ENCODE measurements at places on chromosomes 12 and 14.

GRCh38 chr14:88599326-88599725, 36.5 kb downstream of the ZC3H14 start:
- DNase-seq, result no peak

DNA sequence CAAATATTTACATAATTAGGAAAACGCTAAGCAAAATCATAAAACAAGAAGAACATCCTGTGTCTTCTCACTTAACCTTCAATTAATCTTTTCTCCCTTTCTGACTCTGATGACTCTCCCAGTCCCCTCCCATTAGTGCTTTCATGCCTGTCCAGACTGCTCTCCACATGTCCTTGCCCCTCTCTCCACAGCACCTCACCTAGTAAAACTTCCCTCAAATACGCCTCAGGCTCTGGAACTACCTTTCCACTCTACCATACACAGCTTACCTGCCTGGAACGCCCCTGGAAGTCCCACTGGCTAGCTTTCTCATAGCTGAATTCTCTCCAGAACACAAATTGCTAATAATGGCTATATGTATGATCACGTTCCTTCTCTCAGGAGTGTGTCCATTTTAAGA, 44.7 kb downstream of the SLC5A8 start:
- DNase-seq, result no peak

DNA sequence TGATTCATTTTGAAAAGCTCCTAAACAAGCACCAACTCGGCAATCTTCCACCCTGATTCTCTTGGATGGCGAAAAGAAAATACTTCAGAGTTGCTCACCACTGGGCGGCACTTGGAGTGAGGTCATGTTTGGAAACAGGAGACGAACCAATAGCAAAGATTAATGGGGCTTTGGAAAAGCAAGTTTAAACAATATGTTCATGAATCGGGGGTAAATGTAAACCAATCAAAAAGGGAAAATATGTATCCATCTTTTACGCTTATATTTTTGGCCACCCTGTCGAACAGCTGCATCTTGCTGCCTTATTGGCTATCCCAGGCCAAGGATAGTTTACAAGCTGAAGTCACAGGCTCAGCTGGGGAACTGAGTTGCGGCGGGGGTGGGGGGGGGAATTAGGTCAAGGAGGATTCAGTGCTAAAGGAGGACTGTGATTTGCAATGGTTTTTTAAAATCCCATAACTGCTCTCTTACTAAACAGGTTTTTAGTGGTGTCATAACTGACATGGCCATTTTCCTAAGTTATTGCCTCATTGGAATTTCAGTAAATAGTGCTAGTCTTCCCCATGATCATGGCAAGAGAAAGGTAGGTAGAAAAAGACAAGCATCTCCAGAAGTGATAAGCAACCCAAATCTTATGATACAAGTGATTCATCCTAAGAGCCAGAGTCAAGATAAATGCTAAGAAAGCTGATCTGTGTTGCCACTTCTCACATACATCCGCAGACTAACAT, 210.6 kb downstream of the PHLDA1 start:
- DNase-seq, result no peak

DNA sequence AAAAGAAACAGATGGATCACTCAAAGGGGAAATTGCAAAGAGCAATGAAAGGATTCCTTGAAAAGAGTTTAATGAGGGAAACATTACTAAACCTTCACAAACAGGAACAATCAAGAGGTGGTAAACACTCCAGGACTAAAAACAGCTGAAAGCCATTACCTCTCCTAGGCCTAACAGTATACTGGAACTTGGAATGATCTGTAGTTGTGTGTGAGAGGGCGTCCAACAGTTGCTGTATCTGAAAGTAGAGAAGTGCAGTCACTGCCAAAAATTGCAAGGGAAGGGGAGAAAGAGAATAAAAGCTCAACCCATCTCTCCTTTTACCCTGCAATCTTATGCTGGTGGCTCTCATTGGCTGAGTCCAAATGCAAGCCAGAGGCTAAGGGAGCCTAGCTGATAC, 17.0 kb upstream of the MIS18BP1 start:
- DNase-seq, result no peak

DNA sequence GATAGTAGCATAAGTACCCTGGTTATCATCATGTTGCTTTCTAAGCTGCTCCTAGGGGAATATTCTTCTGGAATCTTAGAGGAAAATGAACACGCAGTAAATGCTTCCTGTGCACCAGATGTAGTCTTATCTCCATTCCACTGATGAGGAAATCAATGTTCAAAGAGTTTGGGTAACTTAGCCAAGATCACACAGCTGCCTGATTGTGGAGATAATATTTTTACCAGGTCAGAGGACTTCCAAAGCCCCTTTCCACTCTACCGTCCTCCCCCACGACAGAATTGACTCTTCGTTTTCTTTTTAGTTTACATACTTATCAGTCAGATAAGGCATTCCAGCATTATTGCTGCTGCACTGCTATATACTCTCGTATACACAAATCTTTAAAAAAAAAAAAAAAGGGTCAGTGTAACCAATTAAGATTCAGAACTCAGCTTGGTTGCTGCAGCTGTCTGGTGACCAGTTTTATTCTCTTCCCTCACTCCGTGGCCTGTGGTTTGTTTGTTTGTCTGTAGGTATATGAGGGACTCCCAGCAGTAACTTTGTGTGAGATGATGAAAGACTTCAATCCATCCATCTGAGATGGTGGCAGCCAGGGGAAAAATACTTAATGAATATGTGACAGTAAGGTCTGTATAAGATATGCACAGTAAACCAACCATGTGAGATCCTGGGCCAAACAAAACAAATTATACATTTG, 110.5 kb downstream of the TGFB3 start:
- no peak for DNase-seq

DNA sequence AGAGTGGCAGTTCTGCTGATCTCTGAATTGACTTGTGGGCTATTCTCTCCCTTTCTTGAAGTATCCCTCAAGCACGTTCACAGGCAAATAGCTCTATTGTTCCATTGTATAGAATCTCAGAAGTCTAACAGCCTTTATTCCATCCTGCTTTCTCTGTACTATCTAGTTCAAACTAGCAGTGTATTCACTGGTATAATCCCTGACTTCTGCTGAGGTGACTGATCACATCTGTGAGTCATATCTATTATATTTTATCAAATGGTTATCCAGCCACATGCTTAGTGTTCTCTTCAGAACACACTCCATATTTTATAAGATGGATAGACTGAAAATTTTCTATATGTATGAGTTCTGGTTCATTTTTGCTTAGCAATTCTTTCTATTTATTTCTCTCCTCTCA, 866.1 kb downstream of the C12orf50 start:
- no peak for DNase-seq

- DNase-seq, result no peak
Observed at GRCh38 chr12:74889563-74890236, 319.9 kb downstream of the KCNC2 start.

DNA sequence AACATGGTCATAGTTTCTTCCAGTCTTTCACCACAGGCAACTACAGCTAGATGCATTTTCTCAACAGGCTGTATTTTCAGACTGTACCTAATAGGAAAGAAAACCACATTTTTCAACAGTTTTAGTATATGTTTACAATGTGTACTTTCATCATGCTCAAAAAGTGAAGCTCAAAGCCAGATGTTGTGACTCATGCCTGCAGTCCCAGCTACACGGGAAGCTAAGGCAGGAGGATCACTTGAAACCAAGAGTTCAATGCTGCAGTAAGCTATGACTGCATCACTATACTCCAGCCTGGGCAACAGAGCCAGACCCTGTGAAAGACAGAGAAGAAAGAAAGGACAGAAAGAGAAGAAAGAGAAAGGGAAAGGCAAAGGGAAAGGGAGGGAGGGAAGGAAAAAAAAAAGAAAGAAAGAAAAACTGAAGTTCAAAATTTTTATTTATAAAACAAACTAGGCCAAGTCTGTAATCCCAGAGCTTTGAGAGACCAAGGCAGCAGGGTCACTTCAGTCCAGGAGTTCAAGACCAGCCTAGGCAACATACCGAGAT, 25.5 kb downstream of the GXYLT1 start:
- no peak for DNase-seq

GRCh38 chr12:69821456-69822159, 3.4 kb upstream of the MYRFL start:
- no peak for DNase-seq

DNA sequence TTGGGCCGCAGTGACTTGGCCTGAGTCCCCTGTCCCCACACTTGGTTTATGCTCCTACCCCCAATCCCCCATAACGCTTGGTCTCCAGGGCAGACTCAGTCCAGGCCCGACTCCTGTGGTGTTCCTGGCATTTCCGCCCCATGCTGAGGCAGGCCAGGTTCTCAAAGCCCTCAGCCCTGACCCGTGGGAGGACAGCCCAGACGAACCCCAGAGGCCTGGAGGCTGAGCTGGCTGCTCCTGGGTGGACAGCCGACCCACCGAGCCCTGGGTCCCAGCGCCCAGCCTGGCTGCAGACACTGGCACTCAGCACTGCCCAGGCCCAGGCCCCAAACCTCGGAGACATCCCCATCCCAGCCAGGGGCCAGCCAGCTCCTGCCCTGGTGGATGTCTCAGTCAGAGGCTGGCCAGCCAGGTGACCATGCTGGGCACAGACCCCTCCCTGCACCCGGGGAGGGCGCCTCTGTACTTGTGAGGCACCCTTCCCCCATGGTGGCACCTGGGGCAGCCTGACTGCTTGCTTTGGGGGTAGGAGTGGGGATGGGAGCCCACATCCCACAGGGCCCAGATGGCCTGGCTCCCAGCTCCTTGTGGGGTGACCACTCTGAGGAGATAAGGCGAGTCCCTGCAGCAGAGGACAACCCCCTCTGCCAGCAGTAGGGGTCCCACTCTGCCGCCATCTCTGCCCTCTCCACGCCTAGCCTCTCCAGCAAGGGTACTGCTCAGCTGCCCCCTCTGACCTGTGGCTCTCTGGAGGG, 1.4 kb downstream of the PLD4 start:
- no peak for DNase-seq

DNA sequence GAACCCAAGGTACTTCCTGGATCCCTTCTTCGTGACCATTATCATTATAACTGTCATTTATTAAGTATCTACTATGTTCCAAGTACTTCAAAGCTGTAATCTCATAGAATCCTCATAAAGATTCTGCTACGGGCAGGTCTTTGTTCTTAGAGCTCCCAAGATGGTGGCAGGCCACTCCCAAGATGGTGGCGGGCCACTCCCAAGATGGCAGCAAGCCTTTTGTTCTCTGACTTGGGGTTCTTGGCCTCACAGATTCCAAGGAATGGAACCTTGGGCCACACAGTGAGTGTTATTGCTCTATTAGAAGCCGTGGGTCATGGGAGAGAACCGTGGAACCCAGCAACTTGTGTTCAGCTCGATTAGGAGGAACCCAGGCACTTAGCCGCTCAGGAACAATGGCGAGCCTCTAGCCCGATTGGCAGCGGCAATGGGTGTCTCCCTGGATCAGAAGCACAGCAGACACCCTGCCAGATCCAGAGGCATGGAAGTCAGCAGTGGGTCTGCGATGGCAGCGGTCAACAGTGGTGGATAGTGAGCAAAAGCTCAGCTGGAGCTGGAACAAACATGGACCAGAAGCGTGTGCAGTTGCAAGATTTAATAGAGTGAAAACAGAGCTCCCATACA, 193.7 kb upstream of the BTG1 start:
- DNase-seq, result no peak

- DNase-seq, result no peak
Observed at GRCh38 chr12:4267704-4268328, 5.7 kb upstream of the CCND2 start.

DNA sequence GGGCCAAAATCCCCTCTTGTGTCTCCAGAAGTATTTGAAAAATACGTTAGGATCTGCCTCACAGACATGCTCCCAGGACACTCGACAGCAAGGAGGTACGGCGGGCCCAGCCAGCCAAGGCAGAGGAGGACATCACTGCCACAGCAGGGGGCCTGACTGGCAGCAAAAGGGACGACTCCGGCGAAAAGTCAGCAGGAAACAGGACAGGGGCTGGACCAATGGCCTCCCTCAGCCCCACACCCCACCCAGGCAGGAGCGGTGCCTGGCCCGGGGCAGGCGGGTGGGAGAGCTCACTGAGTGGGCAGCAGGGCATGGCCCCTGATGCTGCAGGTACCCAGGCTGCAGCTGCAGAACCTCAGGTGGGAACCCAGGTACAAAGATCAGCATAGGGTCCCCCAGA, 17.8 kb downstream of the BRF1 start:
- DNase-seq, result no peak

DNA sequence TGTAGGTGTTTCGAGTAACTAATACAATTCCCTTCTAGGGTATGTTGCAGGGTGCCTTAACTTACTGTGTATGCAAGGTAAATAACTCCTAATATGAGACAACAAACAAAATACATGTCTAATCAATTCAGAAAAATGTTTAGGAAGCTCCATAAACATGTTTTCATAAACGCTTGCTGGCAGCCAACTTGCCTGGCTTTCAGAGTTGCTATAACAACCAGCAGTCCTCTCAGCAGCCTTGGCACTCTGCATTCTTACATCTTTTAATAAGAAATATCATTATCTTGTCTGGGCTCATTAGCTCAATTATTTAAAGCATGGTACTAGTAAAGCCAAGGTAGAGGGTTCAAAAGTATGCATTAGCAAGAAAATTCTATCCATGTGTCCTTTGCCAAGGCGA, 477.4 kb downstream of the APAF1 start:
- no peak for DNase-seq

- no peak for DNase-seq
Observed at GRCh38 chr12:59820594-59821011, 224.8 kb downstream of the SLC16A7 start.

DNA sequence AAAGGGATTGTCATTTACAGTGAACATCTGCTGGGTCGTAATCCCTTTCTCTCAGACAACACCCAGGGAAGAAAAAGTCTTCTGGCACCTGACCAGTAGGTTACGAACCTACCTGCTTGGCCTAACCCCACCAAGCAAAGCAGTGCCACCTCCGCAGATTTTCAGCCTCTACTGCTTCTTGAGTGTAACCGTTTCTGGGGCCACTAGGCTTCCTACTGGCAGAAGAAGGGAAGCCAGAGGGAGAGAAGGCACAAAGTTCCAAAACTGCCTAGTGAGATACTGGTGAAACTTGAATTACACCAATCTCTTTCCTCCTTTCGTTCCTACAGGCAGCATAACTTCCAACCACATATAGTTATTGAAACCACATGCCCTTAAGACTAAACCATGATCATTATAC, 383.6 kb downstream of the BCAT1 start:
- no peak for DNase-seq

DNA sequence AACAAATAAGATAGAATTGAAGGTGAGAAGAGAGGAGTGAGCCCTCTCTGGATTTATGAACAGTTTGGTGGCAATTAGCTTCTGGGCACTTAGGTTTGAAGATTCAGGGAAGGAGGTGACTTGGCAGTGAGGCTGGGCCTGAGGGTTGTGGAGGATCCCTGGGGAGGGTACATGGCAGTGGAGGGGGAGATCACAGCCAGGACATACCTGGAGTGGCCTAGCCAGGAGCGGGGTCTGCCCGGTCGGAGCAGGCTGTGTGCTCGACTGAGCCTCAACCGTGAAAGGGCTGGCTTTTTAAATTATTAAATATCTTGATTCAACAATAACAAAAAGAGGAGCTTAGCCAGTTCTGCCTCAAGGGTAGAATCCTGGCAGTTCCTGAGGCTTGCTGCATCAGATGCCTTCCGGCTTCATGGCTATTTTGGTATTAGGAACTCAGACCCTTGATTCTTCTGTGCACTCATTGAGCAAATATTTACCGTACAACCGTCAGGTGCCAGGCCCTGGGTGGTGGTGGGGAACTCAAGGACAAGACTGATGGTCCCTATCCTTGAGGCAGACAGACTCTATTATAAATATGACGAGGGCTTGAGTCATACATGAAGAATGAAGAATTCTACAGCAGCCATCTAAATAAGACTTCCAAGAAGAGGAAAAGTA, 73.4 kb downstream of the SPTB start:
- no peak for DNase-seq

Data from nephron progenitor cell (in vitro differentiated cells).